ENCODE measurements at places on chromosomes 4 and X.
A peak's percentile ranks its signal among the peaks of the same experiment; 100 is the strongest.

DNA sequence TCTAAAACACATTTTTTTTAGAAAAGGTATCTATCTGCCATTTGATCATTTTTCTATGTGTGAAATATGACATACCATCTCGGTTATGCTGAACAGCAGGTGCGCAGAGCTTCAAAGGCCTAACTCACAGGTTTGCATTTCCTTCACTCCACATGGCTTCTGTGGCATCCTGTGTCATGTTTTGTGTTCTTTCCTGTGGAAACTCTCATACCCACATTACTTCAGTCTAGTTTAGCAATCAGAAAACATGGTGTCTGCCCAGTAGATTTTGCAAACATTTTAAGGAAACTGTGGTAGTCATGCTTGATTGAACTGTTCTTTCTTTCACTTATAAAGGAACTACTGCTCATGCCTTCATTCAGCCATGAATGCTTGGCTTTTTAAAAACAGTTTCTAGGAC lies 11.3 kb upstream of the ARAP2 start:
- DNase-seq = peak; percentile 88

DNA sequence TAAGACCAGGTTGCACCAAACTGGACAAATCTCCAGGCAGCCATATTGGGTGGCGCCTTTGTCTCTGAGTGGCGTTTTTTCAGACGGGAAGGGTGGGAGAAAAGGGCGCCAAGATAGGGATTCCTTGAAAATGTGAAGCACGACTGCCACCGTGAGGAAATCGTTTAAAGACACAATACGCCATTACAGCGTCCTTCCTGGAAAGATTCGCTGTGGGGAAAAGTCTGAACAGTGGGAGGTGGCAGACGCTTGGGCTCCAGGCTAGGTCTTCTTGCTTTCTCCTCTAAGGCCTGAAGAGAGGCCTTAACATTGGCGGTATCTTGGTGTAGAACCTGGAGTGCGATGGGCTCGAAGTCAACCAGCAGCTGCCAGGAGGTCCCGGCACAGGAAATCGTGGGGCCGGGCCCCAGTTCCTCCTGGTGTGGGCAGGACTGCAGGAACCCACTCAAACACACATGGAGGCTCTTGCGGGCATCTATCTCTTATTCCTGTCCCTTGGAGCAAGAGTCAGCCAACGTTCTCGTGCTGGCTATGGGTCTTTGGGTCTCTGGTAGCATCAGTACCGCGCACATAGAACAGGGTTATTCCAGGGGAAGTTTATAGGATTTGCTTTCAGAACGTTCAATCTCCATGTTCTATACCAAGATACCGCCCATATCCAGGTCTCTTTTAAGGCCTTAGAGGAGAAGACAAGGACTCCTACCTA lies 208.8 kb downstream of the OR13H1 start:
- peak; percentile 78 for DNase-seq

DNA sequence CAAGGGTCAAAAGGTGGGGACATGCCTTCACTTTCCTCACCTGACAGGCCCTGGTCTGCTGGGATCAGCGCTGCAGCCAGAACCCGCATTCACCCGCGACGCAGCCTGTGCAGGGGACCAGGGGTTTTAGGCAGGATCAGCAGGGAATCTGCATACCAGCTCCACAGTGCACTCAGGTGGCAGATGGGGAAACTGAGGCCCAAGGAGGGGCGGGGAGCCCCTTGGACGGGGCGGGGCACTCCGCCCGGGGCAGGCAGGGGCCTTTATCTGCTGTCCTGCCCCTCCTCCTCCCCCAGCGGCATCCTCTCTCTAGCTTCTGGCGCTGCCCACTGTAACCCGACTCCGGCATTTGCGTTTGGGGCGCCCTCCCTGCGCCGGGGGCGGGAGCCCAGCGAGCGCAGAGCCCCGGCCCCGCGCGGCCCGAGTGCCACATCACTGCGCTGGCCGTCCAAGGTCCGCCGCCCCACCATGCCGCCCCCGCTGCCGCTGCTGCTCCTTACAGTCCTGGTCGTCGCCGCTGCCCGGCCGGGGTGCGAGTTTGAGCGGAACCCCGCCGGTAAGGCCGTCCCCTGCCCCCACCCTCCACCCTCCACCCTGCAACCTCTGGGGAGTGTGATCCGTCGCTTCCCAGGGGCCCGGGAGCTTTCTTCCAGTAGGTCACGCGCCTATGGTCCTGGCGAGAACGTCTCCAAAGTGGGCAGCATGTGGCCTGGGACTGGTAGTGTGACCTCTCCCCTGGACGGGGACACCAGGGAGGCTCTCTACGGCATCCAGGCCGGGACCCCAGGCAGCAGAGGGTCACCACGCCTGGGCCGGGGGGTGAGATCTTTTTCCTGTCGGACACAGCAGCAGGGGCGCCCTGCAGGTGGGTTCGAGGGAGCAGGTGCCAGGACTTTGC lies at the start of gene CPZ:
Gene CPZ, plus strand, starts transcription at position 400 of the 898 bp plus-strand sequence. Its CDS starts 69 bp downstream, at position 469.
- no peak for DNase-seq

DNA sequence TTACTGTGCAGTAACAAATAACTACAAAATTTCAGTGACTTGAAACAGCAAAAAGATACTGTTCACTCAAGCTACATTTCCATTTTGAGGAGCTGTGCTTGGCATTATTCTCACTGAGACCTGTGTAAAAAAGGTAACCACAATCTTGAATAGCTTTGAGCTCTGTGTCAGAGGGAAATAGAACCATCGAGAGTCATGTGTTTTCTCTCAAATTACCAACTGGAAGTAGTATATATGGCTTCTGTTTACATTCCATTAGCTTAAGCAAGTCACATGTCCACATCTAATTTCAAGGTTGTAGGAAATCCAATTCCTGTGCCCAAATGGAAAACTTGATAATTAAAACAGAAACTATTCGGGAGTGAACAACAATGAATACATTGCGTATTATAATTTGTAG lies 82.9 kb upstream of the BANK1 start:
- no peak for DNase-seq

GRCh38 chrX:9698576-9698975 lies 67.1 kb downstream of the GPR143 start:
- no peak for DNase-seq

- no peak for DNase-seq
These were observed 23.7 kb upstream of the PNPLA4 start for GRCh38 chrX:7950865-7951264.

DNA sequence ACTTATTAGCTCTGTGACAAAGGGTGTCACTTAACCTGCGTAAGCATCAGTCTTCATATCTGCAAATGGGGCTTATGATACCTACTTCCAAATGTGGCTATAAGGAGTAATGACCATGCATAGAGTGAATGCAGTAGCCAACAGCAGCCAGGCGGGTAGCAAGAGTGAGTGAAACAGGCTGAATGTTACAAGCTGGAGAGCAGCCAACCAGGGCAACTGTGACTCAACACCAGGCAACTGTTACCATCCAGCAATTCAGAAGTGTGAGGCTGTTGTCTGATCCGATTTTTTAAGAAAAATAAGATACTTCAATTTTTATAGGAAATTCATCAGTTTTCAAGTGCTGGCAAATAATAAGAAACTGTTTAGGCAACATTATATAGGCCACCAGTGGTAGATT lies 270.2 kb upstream of the TAPT1 start:
- DNase-seq = no peak

- DNase-seq = no peak
These were observed 25.9 kb upstream of the SPON2 start for GRCh38 chr4:1198098-1198844.

- no peak for DNase-seq
These were observed 29.2 kb downstream of the SMIM14 start for GRCh38 chr4:39609454-39609931.

DNA sequence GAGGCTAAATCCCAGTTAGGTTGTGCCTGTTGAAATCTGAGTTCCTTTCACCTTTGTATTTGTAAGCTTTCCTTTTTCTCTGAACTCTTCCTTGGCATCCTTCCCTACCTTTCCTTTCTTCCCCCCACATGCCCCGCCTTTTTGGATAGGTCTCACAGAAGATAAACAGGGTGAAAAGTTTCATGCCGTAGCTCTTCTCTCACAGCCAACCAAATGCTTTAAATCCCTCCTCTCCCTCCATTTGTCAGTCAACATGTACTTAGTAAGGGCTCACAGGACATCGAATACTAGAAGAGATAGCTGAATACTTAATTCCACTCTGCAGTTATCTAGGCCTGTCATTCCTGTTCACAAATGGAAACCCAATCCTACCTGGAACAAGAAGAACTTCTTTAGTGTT lies 107.1 kb upstream of the BMPR1B start:
- no peak for DNase-seq

DNA sequence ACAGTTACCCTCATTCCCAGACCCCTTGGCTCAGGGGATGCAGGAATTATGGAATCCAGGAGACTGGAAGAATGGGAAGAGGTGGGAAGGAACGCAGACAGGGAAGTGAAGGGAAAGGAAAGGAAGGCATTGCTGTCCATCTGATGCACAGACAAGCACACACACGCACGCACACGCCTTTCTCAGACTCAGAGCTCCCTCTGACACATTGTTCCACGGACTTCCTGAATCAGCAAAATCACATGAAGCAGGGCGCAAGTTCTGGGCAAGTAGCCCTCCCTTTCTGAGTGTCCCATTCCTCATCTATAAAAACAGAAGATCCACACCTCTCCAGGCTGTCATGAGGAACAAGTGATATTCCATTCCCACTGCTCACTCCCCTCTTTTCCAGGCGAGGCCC lies 13.2 kb downstream of the IQSEC2 start:
- DNase-seq = no peak

DNA sequence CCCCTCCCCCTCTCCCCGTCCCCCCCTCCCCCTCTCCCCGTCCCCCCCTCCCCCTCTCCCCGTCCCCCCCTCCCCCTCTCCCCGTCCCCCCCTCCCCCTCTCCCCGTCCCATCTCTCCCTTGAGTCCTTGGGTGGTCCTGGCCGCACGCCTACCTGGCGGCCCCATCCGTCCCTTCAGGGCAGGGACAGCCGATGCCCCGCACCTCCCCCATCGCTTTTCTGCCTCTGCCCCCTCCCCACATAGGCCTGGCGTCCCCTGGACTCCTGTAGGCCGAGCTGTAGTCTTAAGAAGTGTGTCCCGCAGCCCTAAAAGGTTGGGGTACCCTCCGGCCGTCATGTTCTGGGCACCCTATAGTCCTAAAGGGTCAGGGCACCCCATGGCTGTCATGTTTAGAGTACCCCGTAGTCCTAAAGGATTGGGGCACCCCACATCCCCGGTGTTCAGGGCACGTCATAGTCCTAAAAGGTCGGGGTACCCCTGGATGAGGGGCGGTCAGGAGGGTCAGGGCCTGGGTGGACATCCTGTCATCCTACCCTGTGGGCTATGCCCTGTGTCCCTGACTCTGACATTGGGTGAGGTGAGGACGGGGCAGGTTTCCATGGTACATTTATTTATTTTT lies 10.8 kb upstream of the GTPBP6 start:
- no peak for DNase-seq

GRCh38 chrX:40844471-40844870 lies 109.1 kb upstream of the MED14 start:
- no peak for DNase-seq

DNA sequence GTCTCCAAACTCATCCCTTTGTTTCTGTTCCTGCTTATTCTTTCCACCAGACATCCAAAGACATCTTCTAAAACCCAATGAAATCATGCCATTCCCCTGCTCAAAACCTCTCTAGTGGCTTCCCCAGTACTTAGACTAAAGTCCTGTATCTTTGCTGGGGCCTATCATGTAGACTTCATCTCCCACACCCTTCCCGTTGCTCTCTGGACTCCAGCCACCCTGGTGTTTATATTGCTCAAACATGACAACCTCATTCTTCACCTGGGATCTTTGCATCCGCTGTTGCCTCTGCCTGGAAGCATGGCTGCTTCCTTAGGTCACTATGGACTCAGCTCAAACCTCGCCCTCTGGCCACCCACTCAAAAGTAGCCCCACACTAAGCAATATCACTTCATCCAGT lies 23.7 kb downstream of the TBC1D1 start:
- no peak for DNase-seq

GRCh38 chr4:169802873-169803272 lies 45.1 kb upstream of the HPF1 start:
- DNase-seq = no peak

DNA sequence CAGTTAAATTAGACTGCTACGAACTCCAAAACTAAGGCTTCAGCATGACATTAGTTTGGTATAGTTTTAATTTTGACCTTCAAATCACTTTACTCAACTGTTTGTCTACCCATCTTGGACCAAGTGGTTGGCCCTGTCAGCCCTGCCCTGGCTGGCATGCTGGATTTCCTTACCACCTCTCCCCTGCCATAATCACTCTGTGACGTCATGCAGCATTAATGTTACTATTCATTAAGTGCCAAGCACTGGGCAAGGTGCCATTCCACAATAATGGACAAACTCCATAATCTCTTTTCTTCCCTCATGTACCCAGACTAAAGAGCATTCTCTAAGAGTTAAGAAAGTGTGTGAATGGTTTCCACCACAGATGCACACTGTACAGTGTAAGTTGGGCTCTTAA lies 277.0 kb upstream of the INTU start:
- no peak for DNase-seq

DNA sequence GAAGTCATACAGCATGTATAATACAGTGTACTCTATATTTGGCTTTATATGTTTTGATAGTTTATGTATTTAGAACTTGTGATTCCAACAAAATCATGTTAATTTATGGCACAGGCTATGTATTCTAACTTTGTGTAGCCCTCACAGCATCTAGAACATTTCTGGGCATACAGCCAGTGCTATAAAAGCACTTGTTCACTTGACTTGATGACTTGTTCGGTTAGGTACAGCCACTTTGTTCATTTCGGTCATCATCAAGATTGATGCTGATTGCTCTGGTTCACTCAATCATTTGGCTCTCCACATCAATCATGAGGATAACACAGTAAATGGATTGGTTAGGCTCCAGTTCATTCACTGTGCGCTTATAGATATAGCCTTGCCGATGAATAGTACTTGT lies 97.6 kb upstream of the IRS4 start:
- DNase-seq = no peak

DNA sequence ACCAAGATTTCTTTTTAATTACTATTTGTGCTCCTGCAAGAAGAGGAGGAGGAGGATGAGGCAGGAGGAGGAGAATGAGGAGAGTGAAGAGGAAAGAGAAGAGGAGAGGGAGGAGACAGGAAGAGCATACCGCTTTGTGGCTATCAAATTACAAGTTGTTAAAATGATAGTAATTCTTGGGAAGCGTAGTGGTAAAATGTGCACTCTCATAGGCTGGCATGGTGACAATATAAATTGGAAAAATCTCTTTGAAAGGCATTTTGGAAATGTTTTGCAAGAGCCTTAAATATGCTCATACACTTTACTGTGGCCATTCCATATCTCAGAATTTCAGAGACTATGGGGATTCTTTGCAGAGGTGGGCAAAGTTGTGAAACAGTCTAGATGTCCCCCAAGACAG lies 53.2 kb downstream of the MXRA5 start:
- DNase-seq = no peak

Data from immature natural killer cell (primary cell).